ENCODE measurements at places on chromosomes 6 and 20. TPM values are rescaled to one million over a fixed set of nuclear protein-coding genes. Genes with fewer than 3 reads are reported as not detected.

DNA sequence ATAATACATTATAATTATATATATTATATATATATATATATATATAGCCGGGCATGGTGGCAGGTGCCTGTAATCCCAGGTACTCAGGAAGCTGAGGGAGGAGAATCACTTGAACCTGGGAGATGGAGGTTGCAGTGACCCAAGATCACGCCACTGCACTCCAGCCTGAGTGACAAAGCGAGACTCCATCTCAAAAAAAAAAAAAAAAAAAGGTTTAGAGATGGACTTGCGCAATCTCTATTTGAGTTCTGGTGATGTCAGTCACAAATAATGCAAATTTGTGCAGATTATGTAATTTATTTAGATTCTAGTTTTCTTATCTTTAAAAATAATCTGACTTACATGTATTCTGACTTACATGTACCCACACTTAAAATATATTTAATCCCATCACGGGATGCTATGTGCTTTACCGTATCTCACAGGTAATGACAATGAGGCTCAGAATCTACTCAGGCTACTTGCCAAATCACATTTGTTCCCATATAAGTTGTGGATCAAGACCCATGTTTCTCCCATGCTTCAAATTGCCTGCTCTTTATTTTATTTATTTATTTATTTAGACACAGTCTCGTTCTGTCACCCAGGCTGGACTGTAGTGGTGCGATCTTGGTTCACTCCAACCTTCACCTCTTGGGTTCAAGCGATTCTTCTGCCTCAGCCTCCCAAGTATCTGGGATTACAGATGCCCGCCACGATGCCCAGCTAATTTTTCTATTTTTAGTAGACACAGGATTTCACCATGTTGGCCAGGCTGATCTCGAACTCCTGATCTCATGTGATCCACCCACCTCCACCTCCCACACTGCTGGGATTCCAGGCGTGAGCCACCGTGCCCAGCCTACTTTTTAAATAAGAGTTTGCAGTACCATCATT, 7.6 kb upstream of the UST start:
- DNase-seq, result no peak

GRCh38 chr6:139418481-139419132, 44.2 kb upstream of the CITED2 start:
- DNase-seq, result no peak

- DNase-seq, result no peak
These were observed 47.6 kb downstream of the ARHGAP18 start for GRCh38 chr6:129662406-129662766.

GRCh38 chr20:48025661-48026060, 240.4 kb upstream of the SULF2 start:
- peak; percentile 40 for DNase-seq

The CDSN gene
- total RNA-seq, result not detected

DNA sequence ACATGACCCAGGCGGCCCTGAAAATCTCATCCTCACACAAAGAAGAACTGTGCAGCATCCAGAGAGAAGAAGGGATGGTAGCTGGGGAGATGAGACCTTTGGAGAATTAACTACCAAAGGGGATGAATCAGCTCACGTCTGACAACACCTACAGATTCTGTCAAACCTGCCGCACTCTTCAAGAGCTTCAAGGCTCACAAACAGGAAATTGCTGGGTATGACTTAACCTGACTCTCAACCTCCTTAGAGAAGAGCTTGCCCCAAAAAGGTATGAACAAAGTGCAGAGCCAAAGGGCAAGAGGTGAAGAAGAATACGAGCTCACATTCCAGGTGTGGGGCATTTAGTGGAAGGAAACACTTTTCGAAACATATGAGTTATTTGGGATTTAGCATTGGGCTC, 139.8 kb downstream of the BACH2 start:
- DNase-seq, result no peak

GRCh38 chr6:37451441-37452193, 18.6 kb downstream of the CMTR1 start:
- peak; percentile 20 for DNase-seq

DNA sequence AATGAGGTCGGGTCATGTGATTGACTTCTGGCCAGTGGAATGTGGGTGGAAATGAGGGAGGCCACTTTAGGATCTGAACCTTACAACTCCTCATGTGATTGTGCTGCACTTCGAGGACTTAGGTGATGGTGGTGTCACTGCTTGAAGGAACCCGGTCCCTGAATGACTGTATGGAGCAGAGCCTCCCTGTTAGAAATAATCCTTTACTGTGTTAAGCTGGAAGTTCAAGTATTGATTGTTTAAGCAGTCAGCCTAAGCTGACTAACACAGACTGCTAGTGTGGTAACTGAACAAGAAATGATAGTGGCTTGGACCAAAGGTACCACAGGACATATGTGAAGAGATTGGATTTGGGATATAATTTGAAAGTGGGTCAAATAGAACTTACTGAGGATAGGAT, 138.0 kb downstream of the OPN5 start:
- DNase-seq, result peak; percentile 1

- DNase-seq, result no peak
These were observed 292.6 kb upstream of the NT5E start for GRCh38 chr6:85157311-85157710.

- DNase-seq, result no peak
These were observed 378.8 kb upstream of the NRSN1 start for GRCh38 chr6:23747239-23747638.

DNA sequence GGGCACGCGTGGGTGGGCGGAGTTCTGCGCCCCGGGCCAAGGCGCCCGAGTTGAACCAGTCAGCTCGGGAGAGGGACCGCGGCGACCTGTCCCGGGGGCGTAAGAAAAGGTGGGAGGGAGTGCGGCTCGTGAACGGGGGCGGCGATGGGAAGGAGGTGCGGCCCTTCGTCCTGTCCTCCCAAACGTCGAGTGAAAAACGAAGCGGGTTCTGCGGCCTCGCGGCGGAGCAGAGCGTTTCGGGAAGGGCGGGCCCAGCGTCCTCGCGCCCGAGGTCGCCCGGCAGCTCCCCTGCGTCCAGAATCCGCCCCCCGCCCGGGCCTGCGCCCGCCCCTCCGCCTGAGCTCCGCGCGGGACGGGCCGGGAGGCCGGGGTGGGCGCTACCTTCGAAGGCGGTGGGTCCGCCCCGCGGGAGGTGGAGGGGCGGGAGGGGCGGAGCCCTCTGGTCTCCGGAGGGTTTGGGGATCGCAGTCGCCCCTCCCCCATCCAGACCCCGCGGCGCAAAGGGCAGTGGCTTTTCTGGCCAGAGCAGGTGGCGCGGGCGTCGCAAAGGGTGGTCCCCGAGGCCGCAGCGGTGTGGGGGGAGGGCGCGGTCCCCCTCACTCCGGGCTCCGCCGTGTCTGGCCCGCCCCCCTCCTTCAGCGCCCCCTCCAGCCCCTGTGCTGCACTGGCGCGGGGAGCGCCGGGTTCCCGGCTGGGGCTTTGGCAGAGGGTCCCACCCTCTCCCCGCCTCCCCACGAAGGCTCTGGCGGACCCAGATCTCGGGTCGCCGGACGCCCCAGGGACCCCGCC, 838 bp downstream of the STMN3 start:
- DNase-seq, result peak; percentile 37

The C20orf202 gene
- under 0.01 TPM for total RNA-seq

GRCh38 chr6:164069350-164069990, 655.0 kb downstream of the QKI start:
- DNase-seq, result peak; percentile 95

The MLN gene
- total RNA-seq, result not detected

DNA sequence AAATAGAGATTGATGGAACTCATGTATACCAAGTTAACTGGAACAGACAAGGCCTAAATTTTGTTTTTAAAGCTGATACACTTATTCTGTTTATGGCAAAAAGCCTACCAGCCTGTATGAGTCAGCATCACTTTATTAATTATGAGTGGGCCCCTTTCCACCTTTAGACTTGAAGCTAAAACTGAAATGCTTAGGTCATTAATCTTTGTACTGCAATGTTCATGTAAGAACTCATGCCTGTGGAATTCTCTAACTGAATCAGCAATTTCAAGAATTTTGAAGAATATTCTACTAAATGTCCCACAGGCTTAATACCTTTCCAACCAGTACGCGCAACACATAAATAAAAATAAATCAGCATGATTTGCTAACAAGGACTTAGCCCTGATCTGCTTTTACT, 140.2 kb upstream of the PHACTR1 start:
- peak; percentile 67 for DNase-seq

The ACOT13 gene
- total RNA-seq, result 12.2 TPM

The SNAI1 gene
- total RNA-seq, result 0.66 TPM

The TAPBP gene
- 38.8 TPM for total RNA-seq

DNA sequence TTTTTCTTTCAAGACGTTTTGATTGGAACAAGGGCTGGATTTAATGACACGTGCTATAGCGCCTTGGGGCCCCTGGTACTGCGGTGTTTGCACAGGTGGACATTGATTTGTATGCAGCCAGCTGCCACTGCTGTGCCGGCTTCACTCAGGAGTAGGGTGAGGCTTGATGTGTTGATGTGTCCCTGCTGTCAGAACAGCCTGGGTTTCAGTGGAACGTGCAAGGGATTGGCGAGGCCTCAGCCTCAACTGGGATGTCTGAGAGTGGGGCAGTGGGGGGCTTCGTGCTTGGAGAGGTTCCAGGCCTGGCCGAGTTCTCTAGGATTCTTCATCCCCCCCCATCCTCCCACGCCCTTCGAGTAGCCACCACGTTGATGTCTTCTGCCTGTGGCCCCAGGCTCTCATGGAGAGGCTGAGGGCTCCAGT, 23.0 kb downstream of the PYGB start:
- no peak for DNase-seq

DNA sequence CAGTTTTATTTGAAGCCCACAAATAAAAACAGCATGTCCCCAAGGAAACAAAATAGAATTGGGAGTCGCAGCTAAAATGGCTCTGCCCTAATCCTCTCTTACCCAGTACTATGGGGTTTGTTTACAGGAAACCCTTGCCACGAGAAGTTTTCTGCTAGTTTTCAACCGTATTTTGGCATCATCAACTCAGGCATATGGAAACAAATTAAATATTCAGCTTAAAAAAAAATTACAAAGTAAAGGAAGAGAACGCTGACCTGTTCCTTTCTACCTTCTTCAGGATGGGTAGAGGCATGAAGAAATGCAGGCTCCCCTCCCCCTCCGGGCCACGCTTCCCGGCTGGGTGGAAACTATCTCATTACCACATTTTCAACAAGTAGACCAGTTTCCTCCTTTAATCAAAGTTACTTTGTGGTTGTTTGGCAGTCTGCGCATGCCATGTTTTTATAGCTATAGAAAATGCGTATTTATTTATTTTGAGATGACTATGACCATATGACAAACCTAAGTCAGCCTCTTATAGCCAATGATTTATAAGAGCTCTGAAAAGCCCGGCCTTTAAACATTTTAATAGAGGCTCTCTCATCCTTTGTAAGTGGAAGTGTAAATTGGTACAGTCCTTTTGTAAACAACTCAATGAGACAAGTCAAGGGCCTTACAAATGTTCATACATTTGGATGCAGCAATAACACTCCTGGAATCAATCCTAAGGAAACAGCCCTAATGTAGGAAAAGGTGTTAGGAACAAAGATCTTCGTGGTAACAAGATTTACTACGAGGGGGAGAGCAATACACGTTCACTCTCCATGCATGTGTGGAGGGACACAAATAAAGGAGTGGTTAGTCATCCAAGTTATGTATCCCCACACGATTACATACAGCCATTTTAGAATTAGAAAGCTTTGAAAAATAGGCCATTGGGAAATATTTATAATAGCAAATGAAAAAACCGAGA, 16.1 kb upstream of the ZNF217 start:
- peak; percentile 58 for DNase-seq

GRCh38 chr6:27755768-27756167, 156.4 kb downstream of the OR2B2 start:
- DNase-seq, result no peak

- DNase-seq, result peak; percentile 49
These were observed 281.7 kb upstream of the PRDM1 start for GRCh38 chr6:105804424-105804823.

GRCh38 chr20:4829514-4830215, 108.0 kb downstream of the PRND start:
- no peak for DNase-seq

DNA sequence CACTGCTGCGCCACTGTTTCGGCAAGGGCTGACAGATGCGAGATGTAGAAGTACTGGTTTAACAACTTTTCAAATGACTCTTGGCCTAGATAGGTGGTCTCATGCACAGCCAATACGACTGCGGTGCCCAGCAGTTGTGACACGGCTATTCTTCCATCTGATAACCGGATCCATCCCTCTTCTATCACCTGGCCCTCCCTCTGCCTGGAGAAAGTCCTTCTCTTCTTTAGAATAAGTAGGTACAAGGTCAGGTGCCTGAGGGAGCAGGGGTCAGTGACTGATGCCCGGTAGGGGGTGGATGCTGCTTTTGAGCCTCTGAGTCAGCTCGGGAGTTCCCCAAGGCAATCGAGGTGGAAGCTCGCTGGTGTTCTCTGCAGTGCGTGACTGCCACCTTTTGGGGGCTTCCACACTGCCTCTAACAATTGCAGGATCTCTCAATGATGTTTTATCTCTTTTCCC, 166.8 kb upstream of the GRIK2 start:
- no peak for DNase-seq

GRCh38 chr6:24126586-24127192, 674 bp downstream of the NRSN1 start:
- peak; percentile 51 for DNase-seq

- DNase-seq, result no peak
These were observed 67.3 kb upstream of the JAG1 start for GRCh38 chr20:10741060-10741459.

GRCh38 chr6:80203283-80203682, 96.8 kb downstream of the BCKDHB start:
- no peak for DNase-seq

The PNPLA1 gene
- total RNA-seq, result not detected

DNA sequence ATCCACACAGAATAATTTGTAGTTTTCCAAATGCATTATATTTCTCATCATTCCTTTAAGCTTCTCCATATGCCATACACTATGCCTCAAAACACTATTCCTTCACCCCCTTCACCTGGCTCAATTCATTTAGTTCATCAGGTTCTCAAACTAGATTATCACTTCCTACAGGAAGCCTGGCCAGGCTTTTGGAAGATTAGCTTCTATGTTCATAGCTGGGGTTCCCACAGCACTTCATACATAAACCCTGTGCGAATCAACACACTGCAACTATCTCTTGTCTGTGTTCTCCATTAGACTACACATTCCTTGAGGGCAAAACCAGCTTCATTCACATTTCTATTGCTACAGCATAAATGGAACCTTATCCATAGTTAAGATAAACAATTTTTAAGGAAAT, 40.5 kb upstream of the PLN start:
- no peak for DNase-seq

The DLL1 gene
- total RNA-seq, result 5.6 TPM

The FOXC1 gene
- 0.66 TPM for total RNA-seq

The ULBP1 gene
- 0.26 TPM for total RNA-seq

The SLC25A27 gene
- 12.6 TPM for total RNA-seq
